ENCODE measurements at places on chromosomes 4 and X. TPM values are rescaled to one million over a fixed set of nuclear protein-coding genes. Genes with fewer than 3 reads are reported as not detected.

DNA sequence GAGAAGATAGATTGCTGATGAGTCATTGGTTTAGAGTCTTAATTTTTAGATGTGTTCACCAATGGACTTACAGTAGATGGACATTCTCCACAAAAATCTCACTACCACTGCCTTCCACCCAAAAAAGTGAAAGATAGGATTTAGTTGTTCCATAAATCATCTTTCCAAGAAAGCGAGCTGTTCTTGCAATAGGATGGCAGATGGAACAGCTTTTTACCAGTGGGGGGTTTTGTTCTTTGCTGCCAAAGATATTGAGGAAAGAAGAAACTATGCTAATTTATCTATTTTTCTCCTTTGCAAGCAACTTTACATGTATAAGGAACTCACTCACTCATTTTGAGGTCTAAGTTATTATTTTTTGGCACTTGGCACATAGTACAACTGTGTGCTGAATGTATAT is 109.5 kb downstream of the ADGRL3 start:
- no peak for DNase-seq

DNA sequence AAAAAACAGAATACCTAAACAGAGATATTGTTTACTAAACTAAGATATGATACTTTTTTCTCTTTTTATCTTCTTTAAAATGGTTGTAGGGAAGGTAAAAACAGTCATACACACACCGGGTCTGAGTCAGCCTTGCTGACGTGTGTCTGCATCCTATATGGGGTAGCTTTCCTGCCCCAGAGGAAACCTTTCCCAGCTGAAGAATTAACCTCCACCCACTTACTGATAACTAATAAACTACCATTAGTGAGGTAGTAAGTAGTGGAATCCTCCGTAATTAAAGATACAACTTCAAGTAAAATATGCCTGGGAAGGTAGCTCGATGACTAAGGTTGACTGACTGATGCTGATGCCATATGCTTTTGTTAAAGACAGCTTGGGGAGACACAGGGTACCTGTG is 312.2 kb downstream of the DCTD start:
- no peak for DNase-seq

DNA sequence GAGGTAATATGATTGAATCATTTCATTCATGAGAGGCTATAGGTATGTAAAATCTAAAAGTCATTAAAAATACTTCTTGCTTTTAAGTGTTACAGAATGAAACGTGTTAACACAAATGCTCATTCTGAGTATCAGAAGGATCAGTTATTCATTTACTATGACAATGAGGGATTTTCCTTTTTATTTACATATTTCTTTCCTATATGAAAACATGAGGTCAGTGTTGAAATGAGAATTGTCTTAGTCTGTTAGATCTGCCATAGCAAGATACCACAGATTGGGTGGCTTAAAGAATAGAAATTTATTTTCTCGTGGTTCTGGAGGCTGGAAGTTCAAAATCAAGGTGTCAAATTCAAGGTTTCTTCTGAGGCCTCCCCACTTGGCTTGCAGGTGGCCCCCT is 181.2 kb downstream of the ARHGAP10 start:
- DNase-seq = no peak

PPARGC1A gene
- 5.3 TPM for polyA plus RNA-seq

ASMT gene
- polyA plus RNA-seq = 0.27 TPM

GRCh38 chr4:9987749-9988362 is 33.4 kb downstream of the SLC2A9 start:
- DNase-seq = no peak

AKAP4 gene
- polyA plus RNA-seq = not detected

XG gene
- polyA plus RNA-seq = 0.44 TPM

Data from left lung (tissue), 14 donors.